Stimulated activated CD8-positive, alpha-beta memory T cell treated with anti-CD3 and anti-CD28 coated beads, Interleukin-7, amount 100 ng/mL, for 1 hour (primary cell): ENCODE measurements at places on chromosomes 7 and 10.

- DNase-seq: no peak
These were observed 27.1 kb upstream of the AKAP9 start for GRCh38 chr7:91913612-91914011.

GRCh38 chr7:51160990-51161615 is 155.5 kb downstream of the COBL start:
- peak; percentile 22 for DNase-seq

DNA sequence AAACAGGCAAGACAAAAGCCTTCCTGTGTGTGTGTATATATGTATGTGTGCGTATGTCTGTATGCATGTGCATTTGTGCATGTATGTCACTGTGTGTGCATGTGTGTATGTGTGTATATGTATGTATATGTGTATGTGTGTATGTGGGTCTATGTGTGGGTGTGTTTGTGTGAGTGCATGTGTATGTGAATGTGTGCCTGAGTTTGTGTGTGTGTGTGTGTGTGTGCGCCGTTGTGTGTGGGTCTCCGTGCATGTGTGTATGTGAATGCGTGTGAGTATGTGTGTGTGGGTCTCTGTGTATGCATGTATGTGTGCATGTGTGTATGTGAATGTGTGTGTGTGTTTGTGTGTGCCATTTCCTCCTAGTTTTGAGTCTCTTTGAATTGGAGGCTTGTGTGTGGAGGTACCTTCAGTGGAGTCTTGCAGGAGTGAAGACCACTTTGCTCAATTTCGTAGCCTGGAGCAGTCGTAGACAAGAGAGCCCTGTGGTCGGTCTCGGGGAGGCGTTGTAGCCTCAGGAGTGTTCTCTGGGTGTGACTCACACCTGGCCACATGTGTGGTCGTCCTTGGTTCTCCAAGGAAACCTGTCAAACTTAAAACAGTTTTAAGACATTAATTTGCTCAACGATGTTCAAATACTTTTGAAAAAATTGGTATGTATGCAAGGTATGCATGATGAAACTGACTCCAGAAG is 28.1 kb downstream of the INPP5A start:
- no peak for DNase-seq

- no peak for DNase-seq
These were observed 8.5 kb upstream of the PAX2 start for GRCh38 chr10:100736809-100737354.

- DNase-seq: no peak
These were observed 29.7 kb downstream of the PARP12 start for GRCh38 chr7:140033036-140033435.

GRCh38 chr10:120575411-120575810 is 118.4 kb downstream of the PLPP4 start:
- DNase-seq: no peak

DNA sequence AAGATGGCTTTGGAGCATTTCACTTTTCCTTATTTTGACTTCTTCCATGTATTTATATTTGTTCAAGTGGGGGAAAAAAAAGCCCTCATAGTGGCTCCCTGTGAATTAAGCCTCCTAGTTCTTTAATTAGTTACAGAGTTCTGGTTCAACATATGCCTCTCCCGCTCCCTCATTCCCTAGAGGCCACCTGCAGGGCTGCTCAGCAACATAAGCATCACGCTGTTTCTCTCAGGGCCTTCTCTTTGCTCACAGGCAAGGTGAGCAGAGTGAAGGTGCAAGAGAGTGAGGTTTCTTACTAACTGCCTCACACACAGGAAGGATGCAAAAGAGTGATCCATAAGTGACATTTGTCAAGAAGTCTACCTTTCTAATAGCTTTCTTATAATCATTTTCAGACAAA is 196.7 kb downstream of the SEMA3E start:
- no peak for DNase-seq
